ENCODE measurements at places on chromosomes 3 and 15.

- DNase-seq: peak; percentile 70
Observed at GRCh38 chr3:58214484-58215316, 3.9 kb upstream of the DNASE1L3 start.

GRCh38 chr15:100842756-100843730 lies 36.6 kb upstream of the ALDH1A3 start:
- DNase-seq: no peak

DNA sequence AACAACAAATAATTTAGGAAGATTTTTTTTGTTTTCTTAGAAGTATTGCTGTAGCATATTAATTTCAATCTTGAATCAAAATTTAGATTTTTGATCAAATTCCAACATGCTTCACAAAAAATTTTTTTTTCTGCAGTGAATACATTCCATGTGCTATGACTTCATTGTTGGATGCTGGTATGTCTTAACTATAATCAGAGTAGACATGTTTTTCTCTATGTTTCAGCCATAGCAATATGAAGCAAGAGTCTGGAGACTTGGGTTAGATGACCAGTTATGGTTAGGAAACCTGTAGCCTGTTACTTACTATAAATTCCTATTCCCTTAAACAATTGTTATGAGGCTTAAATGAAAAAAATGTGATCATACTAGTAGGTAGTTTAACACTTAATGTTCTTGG lies 176.1 kb upstream of the CHL1 start:
- no peak for DNase-seq

DNA sequence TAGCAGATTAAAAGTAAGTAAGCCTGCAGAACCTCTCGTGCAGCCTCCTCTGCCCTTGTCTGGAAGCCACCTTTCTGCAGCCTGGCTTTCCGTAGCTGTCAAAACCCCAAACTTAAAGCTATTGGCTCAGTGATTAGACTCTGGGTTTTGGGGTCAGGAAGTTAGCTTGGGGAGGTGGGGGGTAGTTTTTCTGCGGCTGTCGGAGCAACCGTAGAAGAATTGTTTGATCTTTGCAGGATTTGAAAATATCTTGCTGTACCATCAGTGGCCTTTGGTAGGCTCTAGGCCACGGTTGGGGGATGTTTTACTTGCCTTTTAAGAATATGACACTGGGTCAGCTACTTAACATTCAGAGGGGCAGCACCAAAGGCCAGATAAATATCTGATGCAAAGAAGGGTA lies 88.4 kb upstream of the RASGRP1 start:
- peak; percentile 69 for DNase-seq

- no peak for DNase-seq
Observed at GRCh38 chr3:177852001-177852807, 654.9 kb upstream of the TBL1XR1 start.

DNA sequence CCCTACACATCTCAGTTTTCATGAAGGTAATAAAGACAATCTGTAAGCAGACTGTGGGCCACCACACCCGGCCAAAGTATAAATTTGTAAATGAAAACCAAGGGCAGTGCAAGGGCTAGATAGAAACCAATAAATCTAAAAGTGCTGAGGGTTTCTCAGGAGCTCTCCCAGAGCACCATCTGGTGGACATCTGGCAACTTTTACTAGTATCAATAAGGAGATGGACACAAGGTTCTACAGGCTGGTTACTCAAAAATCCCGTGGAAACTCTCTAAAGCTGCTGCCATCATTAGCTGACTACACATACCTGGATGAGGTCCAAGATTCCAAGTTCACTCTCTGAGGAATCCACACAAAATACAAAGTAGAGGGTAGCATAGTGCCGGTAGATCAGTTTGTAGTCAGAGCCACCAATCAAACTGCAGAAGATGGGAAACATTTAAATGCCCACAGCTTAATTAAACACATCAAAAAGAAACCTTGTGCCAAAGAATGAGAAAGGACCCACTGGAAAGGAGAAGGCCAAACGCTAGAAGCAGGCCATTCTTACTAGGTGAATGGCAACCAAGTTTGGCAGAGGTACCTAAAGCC lies 5.5 kb downstream of the AP3S2 start:
- no peak for DNase-seq

- no peak for DNase-seq
Observed at GRCh38 chr3:129812589-129812988, 80.9 kb downstream of the TMCC1 start.

- no peak for DNase-seq
Observed at GRCh38 chr15:66138892-66139590, 114.5 kb downstream of the MEGF11 start.

- no peak for DNase-seq
Observed at GRCh38 chr3:197103766-197104165, 74.1 kb upstream of the MELTF start.

- DNase-seq: no peak
Observed at GRCh38 chr3:34248352-34248751, 449.9 kb downstream of the PDCD6IP start.

GRCh38 chr15:65204931-65205660 lies 6.2 kb downstream of the CILP start:
- DNase-seq: no peak

DNA sequence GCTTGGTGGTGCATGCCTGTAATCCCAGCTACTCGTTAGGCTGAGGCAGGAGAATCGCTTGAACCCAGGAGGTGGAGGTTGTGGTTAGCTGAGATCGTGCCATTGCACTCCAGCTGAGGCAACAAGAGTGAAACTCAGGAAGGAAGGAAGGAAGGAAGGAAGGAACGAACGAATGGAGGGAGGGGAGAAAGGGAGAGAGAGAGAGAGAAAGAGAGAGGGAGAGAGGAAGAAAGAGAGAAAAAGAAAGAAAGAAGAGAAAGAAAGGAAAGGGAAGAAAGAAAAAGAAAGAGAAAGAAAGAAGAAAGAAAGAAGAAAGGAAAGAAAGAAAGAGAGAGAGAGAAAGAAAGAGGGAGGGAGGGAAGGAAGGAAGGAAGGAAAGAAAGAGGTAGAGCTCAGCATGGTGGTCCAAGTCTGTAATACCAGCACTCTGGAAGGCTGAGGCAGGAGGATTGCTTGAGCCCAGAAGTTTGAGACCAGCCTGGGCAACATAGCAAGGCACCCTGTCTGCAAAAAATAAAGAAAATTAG lies 81.9 kb downstream of the P2RY1 start:
- no peak for DNase-seq

DNA sequence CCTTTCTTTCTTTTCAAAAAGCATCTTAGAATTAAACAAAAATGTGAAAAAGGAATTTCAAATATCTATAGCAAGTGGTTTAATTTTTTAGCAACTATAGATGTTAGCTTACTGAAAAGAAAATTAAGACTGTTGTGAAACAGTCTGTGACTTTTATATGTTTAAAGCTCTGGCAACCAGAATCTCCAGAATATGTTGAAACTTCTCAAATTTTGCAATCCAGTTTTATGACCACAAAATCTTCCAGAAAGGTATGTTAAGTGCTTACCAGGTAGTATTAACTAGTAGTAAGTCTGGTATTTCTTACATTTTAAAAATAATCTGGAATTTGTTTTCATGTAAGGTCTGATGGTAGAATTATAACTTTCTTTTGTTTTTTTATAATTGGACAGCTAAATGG lies 235.0 kb downstream of the SLC9A9 start:
- DNase-seq: no peak

DNA sequence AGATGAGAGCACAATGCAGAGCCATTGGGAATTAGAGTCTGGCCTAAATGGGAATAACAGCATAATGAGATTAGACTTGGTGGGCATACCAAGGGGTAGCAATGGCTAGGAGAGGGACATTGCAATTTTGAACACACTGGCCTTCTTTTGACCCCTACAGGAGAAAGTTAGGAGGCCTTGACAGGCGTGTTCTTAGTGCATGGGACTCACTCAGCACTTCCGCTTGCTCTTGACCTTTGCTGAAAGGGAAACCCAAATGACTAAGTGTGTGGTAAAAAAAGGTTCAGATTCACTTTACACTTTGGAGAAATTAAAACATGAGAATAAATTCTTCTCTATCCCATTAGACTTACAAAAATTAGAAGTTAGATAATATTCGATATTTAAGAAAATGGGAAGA lies 317.4 kb downstream of the DIPK2A start:
- no peak for DNase-seq

GRCh38 chr3:52787246-52787645 lies 7.3 kb upstream of the ITIH3 start:
- no peak for DNase-seq

GRCh38 chr15:101070502-101071273 lies 151.5 kb downstream of the LRRK1 start:
- DNase-seq: peak; percentile 15

DNA sequence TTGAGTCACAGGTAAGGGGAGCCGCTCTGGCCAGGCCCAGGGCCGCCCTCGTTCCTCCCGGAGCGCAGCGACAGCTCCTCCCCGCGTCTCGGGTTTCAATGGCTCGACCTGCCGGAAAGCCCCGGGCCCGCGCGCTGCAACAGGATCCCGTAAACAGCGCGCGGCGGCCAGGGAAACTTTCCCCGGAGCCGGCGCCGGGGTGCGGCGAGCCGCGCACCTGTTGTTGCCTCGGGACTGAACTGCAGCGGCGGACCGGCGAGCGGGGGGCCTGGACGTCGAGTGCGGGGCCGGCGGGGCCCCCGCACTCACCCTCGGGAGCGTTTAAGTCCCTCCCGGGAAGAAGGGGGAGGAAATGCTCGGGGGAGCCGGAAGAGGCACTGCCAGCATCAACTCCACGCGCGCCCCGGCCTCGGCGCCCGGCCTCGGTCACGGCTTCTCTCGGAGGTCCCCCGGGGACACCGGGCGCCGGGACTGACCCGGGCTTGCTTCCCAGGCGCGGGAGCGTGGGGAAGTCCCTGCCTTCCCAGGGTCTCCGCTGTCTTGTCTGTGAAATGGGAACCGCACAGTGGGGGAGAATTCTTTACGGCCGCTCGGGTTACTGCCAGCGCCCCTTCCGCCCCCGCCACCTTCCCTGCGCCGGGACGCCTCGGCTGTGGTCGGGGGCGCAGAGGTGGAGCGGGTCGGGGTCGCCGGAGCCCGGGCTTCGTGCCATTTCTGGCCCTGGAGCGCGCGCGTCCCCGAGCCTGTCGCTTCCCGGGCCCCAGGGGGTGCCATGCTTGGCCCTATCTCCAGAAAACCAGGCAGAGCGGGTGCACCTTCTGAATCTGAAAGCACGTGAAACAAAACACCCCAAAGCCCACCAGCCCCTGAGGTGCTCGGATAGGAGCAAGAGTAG lies 7.5 kb upstream of the PGPEP1L start:
- DNase-seq: peak; percentile 73

GRCh38 chr3:99833617-99834205 lies 16.0 kb downstream of the CMSS1 start:
- no peak for DNase-seq

DNA sequence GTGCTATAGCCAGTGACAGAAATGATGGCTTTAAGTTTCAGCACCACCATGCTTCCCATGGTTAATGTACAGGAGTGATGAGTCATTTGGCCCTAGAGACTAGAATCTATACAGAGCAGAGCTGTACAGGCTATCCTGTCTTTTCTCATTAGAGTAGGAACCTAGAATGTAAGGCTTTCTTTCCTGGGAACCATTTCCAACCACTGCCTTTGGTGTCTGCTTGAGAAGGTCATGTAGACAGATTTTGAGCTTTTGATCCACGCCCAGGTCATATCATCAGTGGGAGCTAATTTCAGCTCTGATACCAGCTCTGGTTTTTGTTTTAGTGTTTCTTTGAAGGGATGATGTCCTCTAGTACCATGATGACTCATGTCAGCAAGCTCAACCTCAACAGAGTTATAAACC lies 543.1 kb downstream of the NTRK3 start:
- no peak for DNase-seq

DNA sequence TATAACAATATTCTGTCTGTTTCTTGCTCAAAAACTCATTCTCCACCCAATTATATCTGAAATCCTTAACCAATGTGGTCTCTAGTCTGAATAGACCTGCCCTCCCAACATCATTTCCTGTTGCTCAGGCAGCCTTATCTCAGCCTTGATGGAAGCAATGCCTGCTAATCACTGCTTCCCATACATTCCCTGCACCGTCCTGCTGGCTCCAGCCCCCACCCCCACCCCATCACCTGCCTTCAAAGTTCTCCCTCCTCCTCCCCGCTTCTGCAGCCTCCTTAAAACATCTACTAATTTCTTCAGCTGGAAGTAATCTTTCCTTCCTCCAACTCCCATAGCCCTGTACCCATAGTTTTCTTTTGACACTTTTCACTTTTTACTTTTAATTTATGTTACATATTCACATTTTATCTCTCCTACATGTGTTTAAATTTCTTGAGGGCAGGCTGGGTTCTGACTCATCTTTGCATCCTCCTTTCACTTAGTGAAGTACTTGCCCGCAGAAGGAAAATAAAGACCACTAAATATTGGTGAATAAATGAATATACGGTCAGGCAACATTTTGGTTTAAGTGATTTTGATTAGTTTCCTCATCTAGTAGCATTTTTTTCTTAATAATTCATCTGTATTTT lies 98.2 kb downstream of the MEIS2 start:
- DNase-seq: no peak

GRCh38 chr15:92833106-92833433 lies 67.1 kb upstream of the CHD2 start:
- DNase-seq: no peak

GRCh38 chr3:14256046-14256445 lies 77.4 kb downstream of the LSM3 start:
- no peak for DNase-seq

DNA sequence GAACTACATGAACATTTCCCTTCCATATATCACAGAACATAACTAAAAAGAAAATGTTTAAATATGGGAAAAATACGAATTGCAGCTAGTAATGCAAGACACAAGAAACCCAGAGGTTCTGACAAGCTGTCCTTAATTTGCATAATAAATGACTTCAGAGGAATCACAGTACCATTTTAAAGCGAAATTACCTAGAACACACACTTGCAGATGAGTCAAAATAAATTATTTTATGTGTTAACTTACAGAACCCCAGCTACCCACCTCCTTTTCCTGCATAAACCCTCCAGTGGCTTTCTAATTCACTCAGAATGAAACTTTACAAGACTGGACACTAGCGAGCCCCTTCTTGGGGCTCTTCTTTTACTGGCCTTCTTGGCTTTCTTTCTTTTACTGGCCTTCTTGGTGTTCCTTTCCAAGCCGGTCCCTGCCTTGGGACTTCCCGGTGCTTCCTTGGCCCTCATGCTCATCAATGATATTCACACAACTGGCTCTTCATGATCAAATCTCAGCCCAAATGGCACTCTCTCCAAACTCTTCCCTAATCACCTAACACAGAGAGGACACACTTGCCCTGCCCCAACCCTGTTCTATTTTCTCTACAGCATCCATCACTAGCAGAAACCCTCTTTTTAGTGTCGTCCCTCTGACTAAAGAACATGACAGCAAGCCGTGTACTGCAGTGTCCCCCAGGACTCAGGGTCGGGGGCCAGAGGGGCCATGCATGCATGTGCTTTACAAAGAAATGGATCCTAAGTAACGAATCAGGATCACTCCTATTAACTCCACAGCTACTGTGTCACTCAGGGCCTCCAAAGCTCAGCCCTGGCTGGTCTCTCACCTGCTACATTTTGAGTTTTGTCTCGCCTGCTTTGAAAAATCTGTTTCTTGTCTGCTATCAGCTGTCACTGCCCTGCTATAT lies 4.8 kb downstream of the CHSY1 start:
- DNase-seq: no peak

DNA sequence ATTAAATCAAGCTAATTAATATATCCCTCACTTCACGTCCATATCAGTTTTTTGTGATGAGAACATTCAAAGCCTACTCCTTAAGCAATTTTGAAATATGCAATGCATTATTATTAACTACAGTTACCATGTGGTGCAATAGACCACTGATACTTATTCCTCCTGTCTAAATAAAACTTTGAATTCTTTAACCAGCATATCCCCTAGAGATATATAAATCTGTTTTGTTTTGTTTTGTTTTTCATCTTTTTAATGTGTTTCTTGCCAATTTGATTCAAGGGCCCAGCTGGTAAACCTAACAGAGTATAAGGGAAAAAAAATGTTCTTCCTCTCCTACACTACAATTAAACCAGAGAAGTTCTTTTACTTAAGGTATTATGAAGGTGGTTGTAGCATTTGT lies 524.2 kb downstream of the NAALADL2 start:
- no peak for DNase-seq

Data from activated CD4-positive, alpha-beta T cell treated with anti-CD3 and anti-CD28 coated beads for 48 hours (primary cell).